ENCODE measurements at places on chromosomes 16 and 17. TPM values are rescaled to one million over a fixed set of nuclear protein-coding genes. Genes with fewer than 3 reads are reported as not detected.

NDE1 gene
- polyA plus RNA-seq = 106 TPM

PRR15L gene
- not detected for polyA plus RNA-seq

MMD gene
- polyA plus RNA-seq = 22.5 TPM

RAB40C gene
- polyA plus RNA-seq = 5.2 TPM

TEKT5 gene
- 0.79 TPM for polyA plus RNA-seq

KRTAP2-1 gene
- not detected for polyA plus RNA-seq

CSH1 gene
- polyA plus RNA-seq = not detected

TMEM98 gene
- polyA plus RNA-seq = 0.09 TPM

CDH1 gene
- 17.0 TPM for polyA plus RNA-seq

PMFBP1 gene
- polyA plus RNA-seq = 2.4 TPM

KRT33A gene
- not detected for polyA plus RNA-seq

SSTR5 gene
- polyA plus RNA-seq = not detected

XYLT1 gene
- 2.5 TPM for polyA plus RNA-seq

HOXB4 gene
- polyA plus RNA-seq = 1.2 TPM

HES7 gene
- polyA plus RNA-seq = 0.08 TPM

BCO1 gene
- polyA plus RNA-seq = 0.05 TPM

STH gene
- polyA plus RNA-seq = not detected

DNA sequence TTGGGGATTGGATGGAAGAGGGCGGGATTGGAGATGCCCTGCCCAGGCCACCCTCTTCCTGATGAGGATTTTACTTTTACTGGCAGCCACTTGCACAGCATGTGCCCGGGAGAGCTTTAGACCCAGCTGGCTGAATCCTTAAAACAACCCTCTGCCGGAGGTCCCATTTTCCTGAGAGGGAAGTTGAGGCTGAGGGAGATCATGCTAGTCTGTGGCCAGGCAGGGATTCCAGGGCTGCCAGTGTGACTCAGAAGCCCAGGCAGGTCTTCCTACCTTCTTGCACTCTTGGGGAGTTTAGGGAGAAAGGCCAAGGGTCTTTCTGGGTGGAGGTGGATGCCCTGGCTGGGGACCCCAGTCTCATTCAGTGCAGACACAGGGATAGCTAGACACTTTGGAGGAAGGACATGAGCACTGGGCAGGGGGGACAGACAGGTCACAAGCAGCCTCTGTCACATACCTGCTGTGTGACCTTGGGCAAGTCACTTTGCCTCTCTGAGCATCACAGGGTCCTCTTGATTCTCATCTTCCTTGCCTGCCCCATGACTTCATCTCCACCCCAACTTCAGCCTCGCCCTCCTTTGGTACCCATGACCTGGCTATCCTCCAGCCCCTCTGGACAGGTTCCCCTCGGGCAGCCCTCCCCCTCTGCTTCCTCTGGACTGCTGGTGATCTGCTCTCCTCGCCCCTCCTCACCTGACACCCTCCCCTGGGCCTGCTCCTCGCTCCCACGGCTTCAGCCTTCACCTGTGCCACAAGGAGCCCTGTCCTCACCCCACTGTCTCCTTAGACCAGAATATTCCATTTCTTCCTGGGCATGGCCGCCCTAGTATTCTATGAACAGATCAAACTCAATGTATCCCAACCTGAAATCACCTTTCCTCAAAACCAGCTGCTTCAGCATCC, 11.3 kb upstream of the DCAF7 start:
- no peak for DNase-seq

- no peak for DNase-seq
Measured at GRCh38 chr16:15865742-15866141, 8.9 kb upstream of the MYH11 start.

- no peak for DNase-seq
Measured at GRCh38 chr17:47649972-47650524, 329 bp downstream of the KPNB1 start.

DNA sequence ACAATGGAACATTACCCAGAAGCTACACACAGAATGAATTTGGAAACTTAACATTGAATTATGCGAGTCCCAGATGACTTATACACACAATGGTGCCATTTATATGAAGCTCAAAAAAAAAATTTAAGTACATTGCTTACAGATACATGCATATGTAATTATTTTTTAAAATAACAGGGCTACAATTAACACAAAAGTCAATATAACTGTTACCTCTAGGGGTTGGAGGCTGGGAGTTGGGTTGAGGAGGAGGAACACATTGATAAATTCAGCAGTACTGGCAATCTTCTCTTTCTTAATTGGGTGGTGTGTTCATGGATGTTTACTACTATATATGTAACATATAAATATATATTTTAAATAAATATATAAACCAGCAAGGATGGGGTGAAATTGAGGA, 1.1 kb downstream of the ZNF23 start:
- no peak for DNase-seq

- DNase-seq = no peak
Measured at GRCh38 chr16:16150117-16150877, 73.0 kb downstream of the ABCC6 start.

GRCh38 chr16:10929853-10930754, 12.2 kb downstream of the DEXI start:
- DNase-seq = no peak

- DNase-seq = no peak
Measured at GRCh38 chr16:75927810-75928209, 201.5 kb upstream of the CPHXL start.

GRCh38 chr17:30173649-30174048, 57.0 kb downstream of the NSRP1 start:
- DNase-seq = peak; percentile 68

- DNase-seq = no peak
Measured at GRCh38 chr16:67672306-67672705, 5.7 kb downstream of the C16orf86 start.

GRCh38 chr17:3197219-3197618, at the start of gene OR1A2:
TSS of gene OR1A2 (plus strand) at chr17:3197519. CDS start at chr17:3197519, 0 bp downstream.
- no peak for DNase-seq

- no peak for DNase-seq
Measured at GRCh38 chr16:84396537-84397008, 28.2 kb downstream of the ATP2C2 start.

GRCh38 chr16:10599626-10600025, 19.2 kb upstream of the EMP2 start:
- DNase-seq = no peak

- DNase-seq = no peak
Measured at GRCh38 chr16:46882304-46882939, 1.7 kb upstream of the GPT2 start.

GRCh38 chr17:50893183-50893993, 27.2 kb upstream of the TOB1 start:
- no peak for DNase-seq

DNA sequence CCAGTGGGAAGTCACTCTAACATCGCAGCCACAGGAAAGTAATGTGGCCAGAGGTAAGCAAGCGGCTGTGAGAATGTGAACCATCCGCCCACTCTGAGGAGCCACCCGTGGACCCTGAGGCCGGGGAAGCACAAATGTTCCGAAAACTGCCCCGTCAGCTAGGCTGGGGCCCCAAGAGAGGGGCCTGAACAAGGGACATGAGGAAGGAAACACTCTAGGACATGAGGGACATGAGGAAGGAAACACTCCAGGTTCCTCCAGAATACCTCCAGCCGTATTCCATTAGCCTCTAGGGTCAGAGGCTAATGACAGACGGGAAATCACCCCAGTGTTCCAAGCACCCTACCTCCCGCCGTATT, 317 bp downstream of the TEFM start:
- DNase-seq = no peak

DNA sequence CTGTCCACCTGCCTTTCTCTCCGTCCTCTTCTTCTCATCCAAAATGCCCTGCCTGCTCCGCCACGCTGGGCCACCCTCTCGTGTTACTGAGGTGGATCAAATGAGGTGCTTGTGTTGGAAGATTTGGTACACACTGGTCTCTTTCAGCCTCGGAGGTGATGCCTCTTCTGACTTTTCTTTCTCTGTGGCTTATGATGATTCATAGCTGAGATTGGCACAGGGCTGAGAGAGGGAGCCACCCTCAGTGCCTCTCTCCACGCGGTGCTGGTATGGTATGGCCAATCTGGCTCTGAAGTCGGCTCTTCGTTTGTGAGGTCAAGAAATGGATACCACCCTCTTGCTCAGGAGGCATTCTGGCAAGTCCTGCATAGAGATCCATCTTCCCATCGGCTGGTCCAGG, 82.4 kb downstream of the PLCG2 start:
- DNase-seq = no peak

- DNase-seq = no peak
Measured at GRCh38 chr16:8677481-8677880, 3.1 kb downstream of the ABAT start.
